ENCODE measurements at places on chromosomes 13 and 19.

GRCh38 chr19:46630586-46631205 is 5.3 kb downstream of the GNG8 start:
- no peak for DNase-seq

DNA sequence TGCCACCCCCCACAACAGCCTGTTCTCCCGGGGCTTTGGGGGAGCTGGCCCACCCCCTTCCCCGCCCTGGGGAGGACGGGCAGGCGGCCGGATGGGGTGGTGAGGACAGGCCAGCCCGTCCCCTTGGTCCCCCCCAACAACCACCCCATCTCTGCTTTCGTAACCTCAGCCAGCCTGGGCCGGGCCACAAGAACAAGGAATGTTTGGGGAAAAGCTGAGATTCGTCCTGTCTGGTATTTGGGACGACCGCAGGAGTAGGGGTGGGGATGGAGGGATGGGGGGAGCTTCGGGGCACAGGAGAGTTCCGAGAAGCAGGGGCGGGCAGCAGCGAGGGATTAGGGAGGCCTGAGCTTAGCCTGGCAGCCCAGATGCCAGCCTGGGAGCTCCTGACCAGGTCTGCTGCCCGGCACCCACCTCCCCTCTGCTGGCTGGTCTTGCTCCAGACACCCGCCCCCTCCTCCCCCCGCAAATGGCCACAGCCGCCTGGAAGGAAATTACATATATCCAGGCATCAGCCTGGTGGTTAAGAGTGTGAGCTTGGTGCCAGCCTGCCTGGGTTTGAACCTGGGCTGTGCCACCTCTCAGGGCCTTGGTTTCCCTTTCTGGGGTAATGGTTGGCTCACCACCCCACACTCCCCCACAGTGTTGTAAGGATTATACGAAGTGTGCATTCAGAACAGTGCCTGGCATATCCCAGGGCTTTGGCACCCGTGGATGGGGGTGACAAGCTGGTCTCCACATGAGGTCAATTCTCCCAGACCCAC is at the start of gene PODNL1:
Gene PODNL1, minus strand, starts transcription at position 117 of the 764 bp plus-strand sequence. CDS start 236 bp downstream, outside the sequence.
- no peak for DNase-seq

GRCh38 chr19:8641908-8642547 is 11.6 kb downstream of the NFILZ start:
- DNase-seq, result no peak

- no peak for DNase-seq
Measured at GRCh38 chr13:91381371-91381770, 17.1 kb upstream of the GPC5 start.

- DNase-seq, result no peak
Measured at GRCh38 chr19:48203222-48203793, 32.8 kb downstream of the ZSWIM9 start.

DNA sequence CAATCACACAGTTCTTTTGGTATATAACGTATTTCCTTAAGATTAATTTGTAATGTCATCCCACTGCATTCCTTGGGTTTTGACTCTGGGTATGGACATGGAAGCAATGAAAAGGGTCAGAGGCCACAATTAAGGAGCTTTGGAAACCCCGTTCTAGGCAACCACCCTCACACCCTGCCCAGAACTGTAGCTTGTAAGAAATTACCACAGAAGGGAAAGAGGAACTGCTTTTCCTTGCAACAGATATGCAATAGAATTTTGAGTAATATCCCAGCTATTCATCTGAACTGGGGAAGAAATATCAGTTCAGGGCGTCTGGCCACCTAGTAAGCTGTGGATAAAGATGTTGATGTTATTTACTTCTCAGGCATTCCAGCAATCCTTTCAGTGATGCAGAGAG is 985 bp upstream of the CLC start:
- no peak for DNase-seq

GRCh38 chr13:28415994-28416421 is 78.9 kb downstream of the FLT1 start:
- no peak for DNase-seq

DNA sequence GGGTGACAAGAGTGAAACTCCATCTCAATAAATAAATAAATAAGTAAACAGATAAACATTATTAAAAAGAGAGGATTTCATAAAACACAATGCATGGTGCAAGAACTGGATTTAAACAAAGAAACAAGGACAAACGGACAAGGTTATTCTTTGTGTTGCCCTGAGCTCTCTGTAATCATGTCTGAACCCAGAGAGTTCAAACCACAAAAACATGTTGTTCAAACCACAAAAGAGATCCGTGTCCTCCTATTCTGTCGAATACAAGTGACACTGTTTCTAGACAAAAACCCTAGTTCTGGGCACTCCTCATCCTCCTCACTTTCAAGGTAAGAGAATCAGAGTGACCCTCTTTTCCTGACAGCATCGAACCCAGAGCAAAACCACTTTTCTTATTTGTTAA is 4.6 kb upstream of the TPRX2 start:
- DNase-seq, result no peak

DNA sequence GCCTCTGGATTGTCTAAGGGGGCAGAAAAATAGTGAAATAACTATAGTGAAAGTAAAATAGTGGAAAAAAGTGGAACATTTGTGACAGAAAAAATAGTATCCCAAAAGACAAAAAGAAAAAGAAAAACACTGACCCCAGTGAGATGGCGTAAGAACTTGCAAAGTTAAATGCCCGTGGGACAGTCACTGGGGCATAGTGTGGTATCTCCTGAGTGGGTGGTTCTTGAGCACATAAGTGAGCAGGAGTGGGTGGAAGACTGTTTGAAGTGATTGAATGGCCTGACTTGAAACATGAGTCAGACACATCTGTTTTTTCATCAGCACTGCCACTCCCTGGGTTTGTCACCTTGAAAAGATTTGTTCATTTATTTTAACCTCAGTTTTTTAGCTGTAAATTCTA is 2.5 kb downstream of the ZNF430 start:
- DNase-seq, result no peak

GRCh38 chr13:48492096-48492440 is 40.8 kb downstream of the RCBTB2 start:
- DNase-seq, result no peak

DNA sequence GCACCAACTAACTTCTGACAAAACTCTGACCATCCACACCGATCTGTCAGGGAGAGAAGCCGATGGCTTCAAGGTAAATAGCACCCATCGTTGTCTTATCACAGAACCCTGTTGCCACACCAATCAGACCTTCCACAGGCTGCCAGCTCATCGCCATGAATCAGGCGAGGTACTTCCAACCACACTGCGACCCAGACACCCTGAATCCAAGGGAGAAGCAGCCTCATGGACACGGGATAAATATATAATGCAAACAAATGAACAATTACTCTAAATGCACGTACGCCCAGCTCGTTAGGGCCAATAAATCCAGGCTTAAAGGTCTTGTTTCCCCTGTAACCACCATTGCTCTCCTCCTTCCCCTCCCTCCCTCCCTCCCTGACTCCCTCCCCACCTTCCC is 20.8 kb downstream of the RANBP3 start:
- no peak for DNase-seq

- DNase-seq, result no peak
Measured at GRCh38 chr19:15563931-15564330, 51.1 kb upstream of the CYP4F8 start.

DNA sequence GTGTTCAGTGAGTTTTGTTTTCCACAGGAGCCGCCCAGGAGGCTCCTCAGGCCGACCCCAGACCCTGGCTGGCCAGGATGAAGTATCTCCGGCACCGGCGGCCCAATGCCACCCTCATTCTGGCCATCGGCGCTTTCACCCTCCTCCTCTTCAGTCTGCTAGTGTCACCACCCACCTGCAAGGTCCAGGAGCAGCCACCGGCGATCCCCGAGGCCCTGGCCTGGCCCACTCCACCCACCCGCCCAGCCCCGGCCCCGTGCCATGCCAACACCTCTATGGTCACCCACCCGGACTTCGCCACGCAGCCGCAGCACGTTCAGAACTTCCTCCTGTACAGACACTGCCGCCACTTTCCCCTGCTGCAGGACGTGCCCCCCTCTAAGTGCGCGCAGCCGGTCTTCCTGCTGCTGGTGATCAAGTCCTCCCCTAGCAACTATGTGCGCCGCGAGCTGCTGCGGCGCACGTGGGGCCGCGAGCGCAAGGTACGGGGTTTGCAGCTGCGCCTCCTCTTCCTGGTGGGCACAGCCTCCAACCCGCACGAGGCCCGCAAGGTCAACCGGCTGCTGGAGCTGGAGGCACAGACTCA is 12.9 kb downstream of the B3GNT3 start:
- no peak for DNase-seq

- DNase-seq, result no peak
Measured at GRCh38 chr13:113566227-113566561, 18.4 kb upstream of the TFDP1 start.

- DNase-seq, result no peak
Measured at GRCh38 chr19:5250127-5250659, 90.4 kb downstream of the PTPRS start.

DNA sequence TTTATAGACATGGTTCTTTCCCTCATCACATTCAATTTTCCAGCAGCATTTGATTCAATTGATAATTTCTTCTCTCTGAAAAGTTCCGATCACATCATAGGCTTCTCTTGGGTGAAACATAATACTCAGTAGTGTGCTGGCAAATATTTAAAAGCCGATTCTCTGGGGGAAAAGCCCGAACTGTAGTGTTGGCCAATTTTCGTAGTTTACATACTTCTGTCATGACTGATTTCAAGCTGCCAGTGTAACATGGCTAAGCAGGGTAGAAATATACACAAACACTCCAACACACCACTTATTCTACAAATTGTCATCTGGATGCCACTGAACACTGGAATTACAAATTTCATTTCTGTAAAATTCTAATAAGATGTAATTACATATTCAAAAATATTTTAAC is 56.1 kb upstream of the FREM2 start:
- no peak for DNase-seq

DNA sequence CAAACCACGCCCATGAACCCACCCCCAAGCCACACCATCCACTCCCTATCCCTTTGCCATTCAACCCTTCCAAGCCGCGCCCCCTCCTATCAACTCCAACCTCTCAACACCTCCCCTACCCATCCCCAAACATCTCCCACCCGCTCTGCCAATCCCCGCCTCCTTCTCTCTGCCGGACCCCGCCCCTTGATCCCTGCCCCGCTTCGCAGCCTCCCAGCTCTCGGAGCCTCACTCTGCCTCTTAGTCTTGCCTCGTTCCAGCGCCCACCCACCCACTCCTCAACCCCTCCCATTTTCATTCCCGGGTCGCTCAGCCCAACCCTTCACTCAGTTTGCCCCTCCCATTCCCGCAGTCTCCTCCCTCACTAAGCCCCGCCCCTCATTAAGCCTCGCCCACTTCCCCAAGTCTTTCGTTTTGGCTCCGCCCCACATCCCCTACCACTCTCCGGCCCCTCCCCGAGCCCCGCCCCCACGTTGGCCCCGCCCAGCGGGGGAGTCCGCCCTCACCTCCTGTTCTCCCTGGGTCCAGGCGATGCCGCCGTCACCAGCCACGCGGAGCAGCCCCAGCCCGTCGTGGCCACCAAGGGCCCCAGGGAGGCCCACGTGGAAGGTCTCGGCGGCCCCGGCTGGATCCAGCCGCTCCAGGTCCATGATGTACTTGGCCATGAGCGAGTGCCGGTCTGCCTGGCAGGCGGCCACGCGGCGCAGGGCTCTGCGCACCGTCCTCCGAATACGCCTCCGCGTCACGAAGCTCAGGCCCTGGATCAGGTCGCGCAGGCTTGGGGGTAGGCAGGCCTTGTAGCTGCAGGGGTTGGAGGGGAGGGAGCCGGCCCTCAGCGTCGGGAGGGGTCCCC is 5.7 kb downstream of the JAK3 start:
- DNase-seq, result peak; percentile 97

DNA sequence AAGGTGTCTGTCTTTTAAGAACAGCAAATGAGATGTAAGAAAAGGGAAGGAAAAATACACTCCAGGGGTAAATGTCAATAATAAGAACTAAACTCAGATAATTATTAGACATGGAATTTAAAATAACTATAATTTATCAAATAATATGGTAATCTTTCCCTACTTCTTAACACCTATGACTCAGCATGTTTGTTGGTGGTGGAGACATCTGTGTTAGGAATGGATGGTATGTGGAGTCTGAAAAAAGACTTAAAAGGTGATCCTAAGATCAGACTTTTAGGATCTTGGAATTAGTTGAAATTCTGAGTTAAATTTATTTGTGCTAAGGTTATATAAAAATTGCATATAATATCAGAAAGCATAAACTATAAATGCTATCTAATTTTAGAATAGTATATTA is 915.1 kb downstream of the SLITRK5 start:
- no peak for DNase-seq

DNA sequence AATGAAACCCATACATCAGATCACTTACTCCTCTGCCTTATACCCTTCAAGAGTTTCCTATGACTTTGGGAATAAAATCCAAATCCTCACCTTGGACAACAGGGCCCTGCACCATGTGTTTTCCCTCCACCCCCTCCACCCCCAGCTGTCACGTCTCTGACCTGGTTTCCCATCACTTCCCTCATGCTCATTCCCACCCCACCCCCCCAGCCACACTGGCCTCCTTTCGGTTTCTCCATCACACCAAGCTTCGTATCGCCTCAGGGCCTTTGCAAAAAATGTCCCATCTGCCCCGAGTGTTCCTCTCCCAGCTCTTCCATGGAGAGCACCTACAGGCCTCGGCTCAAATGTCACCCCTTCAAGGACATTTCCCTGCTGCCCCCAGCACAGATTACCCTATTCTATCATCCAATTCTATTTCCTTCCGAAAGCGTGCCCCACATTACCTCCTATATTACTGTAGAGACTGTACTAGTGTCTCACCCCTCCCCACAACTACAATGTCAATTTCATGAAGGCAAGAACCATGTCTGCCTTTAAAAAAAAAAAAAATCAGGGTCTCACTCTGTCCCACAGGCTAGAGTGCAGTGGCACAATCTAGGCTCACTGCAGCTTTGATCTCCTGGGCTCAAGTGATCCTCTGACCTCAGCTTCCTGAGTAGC is 16.8 kb upstream of the FFAR2 start:
- DNase-seq, result no peak

- DNase-seq, result no peak
Measured at GRCh38 chr13:93881411-93881810, 598.1 kb downstream of the DCT start.

Measured in H1 (cell line).